Small intestine (tissue), 16 donors: ENCODE measurements at places on chromosomes 3 and 15. TPM values are rescaled to one million over a fixed set of nuclear protein-coding genes. Genes with fewer than 3 reads are reported as not detected.
A peak's percentile ranks its signal among the peaks of the same experiment; 100 is the strongest.

DNA sequence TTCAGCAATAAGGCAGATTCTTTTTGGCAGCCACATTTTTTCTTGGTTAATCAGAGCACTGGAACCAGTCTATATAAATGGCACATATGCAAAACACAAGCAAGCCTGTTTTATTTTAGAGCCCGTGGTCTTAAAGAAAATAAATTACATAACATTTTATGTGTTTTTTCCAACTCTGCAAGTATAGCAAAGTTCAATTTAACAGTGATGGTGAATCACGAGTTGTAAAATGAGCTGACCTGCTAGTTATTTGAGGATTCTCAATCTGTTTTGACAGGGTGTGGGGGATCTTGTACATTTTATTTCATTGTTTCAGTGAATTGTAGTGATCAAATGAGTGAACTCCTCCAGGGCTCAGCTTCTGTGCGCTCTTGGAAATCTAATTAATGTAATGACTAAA is 2.7 kb downstream of the ARHGEF26 start:
- H3K4me3 ChIP-seq, result no peak overlapping the region
- no peak for DNase-seq
- H3K27me3 ChIP-seq, result peaks cover 14% of the 10 kb centered on the region
- no peaks in the 10 kb centered on the region for H3K36me3 ChIP-seq

The TRIM59 gene
- polyA plus RNA-seq, result 0.67 TPM

The LOXL1 gene
- polyA plus RNA-seq, result 3.8 TPM

- no peak overlapping the region for H3K27ac ChIP-seq
- H3K4me3 ChIP-seq, result no peak overlapping the region
- no peaks in the 10 kb centered on the region for H3K27me3 ChIP-seq
Observed at GRCh38 chr3:15361494-15362214, 29.3 kb upstream of the SH3BP5 start.

GRCh38 chr3:111735243-111735758 is 123.8 kb upstream of the PHLDB2 start:
- H3K4me3 ChIP-seq, result no peak overlapping the region
- no peak overlapping the region for H3K27ac ChIP-seq
- H3K4me1 ChIP-seq, result peaks cover 2% of the 10 kb centered on the region
- DNase-seq, result peak; percentile 61

The ERC2 gene
- polyA plus RNA-seq, result 0.73 TPM

DNA sequence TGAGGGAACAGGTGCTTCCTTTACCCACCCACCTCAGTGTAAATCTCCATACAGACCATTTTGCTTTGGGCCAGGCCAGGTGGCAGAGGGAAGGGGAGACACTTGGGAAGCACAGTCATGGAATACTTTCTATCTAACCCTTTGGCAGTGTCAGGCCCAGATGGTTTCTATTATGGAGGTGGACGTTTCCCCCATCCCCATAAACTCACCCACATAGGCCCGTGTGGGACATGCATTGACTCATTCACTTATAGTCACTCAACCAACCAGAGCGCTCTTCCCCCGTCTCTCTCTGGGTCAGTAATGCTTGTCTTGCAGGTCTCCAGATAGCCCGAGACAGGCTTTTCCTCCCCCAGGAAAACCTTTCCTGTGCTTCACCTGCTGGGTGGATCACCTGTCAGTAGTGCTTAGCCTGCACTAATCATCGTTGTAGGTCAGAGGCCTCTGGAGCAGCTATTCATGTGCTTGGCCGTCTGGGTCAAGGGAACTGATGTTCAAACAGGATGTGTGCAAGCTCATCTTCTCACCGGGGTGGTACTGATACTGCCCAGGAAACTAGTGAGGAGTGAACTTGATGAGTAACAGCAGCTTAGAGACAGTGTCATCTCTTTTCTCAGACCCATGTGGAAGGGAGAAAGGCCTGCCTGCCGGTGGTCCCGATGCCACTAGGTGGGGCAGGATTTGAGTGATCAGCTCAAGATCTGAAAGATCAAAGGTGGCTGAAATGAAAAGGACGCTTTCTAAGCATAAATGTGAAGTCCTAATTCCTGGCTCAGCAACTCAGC is 67.1 kb downstream of the CEMIP start:
- no peak overlapping the region for H3K27ac ChIP-seq
- no peak for DNase-seq
- H3K4me3 ChIP-seq, result no peak overlapping the region
- no peaks in the 10 kb centered on the region for H3K36me3 ChIP-seq
- no peaks in the 10 kb centered on the region for H3K4me1 ChIP-seq

The ROPN1 gene
- not detected for polyA plus RNA-seq

GRCh38 chr3:11379238-11379823 is 107.1 kb downstream of the ATG7 start:
- H3K27me3 ChIP-seq, result no peaks in the 10 kb centered on the region
- peaks cover 2% of the 10 kb centered on the region for H3K36me3 ChIP-seq
- no peak overlapping the region for H3K27ac ChIP-seq
- no peak overlapping the region for H3K4me3 ChIP-seq
- peak; percentile 64 for DNase-seq

The CASR gene
- 0.22 TPM for polyA plus RNA-seq

The DUOXA1 gene
- 0.18 TPM for polyA plus RNA-seq

The MRPS25 gene
- 96.7 TPM for polyA plus RNA-seq

GRCh38 chr3:167209011-167209410 is 171.1 kb downstream of the ZBBX start:
- H3K27ac ChIP-seq, result no peak overlapping the region
- no peak overlapping the region for H3K4me3 ChIP-seq
- no peaks in the 10 kb centered on the region for H3K36me3 ChIP-seq
- DNase-seq, result no peak

DNA sequence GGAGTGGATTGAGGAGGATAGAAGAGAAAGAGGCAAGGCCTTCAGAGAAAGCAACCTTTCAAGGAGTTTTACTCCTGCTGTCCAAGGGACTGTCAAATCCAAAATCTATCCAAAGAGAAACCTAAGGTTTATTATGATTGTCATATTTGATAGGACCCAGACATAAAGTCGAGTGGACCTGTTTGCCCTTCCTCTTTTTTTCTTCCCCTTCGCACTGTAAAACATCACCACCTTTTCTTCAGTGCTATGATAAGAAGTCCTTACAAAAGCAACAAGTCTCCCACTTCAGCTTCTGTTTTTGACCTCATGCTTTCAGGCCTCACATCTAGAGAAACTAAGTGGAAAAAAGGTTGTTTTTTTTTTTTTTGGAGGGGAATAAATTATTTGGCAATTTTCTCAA is 73.0 kb downstream of the TRPC1 start:
- no peaks in the 10 kb centered on the region for H3K27me3 ChIP-seq
- no peak overlapping the region for H3K4me3 ChIP-seq
- no peaks in the 10 kb centered on the region for H3K36me3 ChIP-seq
- no peaks in the 10 kb centered on the region for H3K4me1 ChIP-seq
- no peak overlapping the region for H3K27ac ChIP-seq

- H3K4me1 ChIP-seq, result no peaks in the 10 kb centered on the region
- H3K27ac ChIP-seq, result no peak overlapping the region
- no peak overlapping the region for H3K4me3 ChIP-seq
- H3K27me3 ChIP-seq, result no peaks in the 10 kb centered on the region
Observed at GRCh38 chr3:194702545-194702944, 16.9 kb downstream of the FAM43A start.

- H3K27ac ChIP-seq, result no peak overlapping the region
- no peak overlapping the region for H3K4me3 ChIP-seq
- H3K36me3 ChIP-seq, result no peaks in the 10 kb centered on the region
- H3K4me1 ChIP-seq, result no peaks in the 10 kb centered on the region
- DNase-seq, result peak; percentile 48
Observed at GRCh38 chr3:99172736-99173657, 271.5 kb upstream of the DCBLD2 start.

DNA sequence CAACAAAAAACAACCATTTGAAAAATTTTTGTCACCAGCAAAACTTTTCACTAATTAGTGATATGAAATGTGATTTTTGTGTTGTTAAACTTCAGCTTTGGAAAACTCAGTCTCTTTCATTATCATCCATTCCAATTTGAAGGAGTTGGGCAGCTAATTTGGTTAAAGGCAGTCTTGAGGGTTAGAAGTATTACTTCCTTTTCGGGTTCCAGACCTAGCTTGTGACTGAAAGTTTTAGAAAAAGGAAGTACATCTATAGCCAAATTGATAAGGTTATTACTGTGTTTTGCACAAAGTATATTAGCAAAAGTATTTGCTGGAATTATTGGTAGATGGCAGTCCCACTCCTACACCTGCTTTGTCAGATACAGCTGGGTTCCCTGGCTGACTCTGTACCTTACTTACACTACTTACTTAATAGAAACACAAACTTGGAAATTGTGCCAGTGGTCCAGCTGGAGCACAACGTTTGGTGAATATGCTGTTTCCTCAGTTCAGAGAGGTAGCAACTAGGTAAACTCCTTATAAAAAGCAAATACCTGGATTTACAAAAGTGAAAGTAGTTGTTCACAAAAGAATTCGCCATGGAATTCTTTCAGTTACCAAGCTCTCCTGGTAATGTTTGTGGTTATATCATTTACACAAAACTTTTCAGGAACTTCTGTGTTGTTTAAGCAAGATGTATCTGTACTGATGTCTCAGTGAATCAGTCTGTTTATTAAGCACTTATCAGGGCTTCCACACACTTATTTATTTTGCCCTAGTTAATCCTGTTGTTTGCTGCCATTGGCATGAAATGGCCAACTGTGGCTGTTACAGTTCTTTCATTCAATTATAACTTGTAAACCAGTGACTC is 31.6 kb downstream of the TIPARP start:
- DNase-seq, result no peak
- H3K4me3 ChIP-seq, result no peak overlapping the region
- H3K4me1 ChIP-seq, result no peaks in the 10 kb centered on the region
- H3K27me3 ChIP-seq, result no peaks in the 10 kb centered on the region
- H3K27ac ChIP-seq, result no peak overlapping the region

The ZIC1 gene
- polyA plus RNA-seq, result not detected

DNA sequence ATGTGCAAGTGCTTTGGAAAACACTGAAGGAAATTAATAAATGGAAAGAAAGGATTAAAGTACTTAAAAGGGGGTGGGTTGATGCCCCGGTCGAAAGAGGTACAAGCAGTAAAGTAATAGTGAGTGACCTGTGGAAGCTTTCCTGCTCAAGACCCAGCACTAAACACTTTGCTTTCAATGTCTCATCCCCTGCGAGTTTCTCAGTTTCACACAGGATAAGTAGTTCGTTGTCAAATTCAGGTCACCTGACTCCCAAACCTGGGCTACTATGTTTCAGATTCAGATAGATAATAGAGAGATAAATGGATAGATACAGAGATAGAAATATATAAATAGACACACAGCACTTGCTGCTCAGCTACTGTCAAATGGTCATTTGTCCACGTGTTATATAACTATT is 19.6 kb downstream of the STAC start:
- H3K4me1 ChIP-seq, result no peaks in the 10 kb centered on the region
- DNase-seq, result no peak
- no peaks in the 10 kb centered on the region for H3K36me3 ChIP-seq
- H3K27me3 ChIP-seq, result no peaks in the 10 kb centered on the region

GRCh38 chr3:15631426-15632211 is 30.1 kb downstream of the BTD start:
- H3K27ac ChIP-seq, result no peak overlapping the region
- H3K4me3 ChIP-seq, result no peak overlapping the region
- DNase-seq, result no peak
- no peaks in the 10 kb centered on the region for H3K36me3 ChIP-seq
- peaks cover 2% of the 10 kb centered on the region for H3K4me1 ChIP-seq

DNA sequence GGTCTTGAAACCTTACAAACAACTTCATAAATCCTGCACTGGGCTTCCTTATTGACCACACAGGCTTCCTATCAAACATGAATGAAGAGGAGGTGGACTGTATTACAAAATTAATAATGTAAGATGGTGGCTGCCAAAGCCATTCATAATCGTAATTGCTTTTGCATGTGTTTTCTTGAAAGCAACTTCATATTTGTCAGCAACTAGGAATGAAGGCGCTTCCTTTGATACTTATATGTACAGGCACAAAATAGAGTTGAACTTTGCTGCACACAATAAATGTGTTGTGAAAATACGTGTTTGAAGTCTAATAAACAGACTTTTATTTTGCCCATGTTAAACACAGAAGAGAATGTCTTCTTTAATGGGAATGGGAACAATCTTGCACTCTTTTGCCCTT is 72.1 kb upstream of the OXTR start:
- H3K27ac ChIP-seq, result no peak overlapping the region
- no peak overlapping the region for H3K4me3 ChIP-seq
- H3K4me1 ChIP-seq, result no peaks in the 10 kb centered on the region
- H3K27me3 ChIP-seq, result no peaks in the 10 kb centered on the region

DNA sequence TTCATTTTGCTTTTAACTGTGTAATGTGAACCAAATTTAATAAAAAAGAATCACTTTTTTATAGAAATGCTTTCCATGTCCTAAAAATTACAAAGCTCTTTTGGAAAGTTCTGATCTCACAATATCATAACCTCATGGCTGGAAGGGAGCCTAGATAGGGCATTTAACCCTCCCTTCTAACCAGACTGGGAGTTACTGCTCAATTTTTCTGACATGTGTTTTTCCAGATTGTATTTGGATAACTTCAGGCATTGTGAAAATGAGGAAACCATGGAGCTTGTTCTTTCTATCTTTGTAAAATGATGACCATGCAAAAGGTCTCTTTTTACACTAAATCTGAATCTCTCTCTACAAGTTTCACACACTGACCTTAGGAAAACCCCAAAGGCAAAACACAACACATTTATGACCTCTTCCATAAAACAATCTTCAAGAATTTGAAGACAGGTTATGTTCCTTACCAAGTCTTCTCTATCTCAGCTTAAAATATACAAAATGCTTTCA is 508.8 kb downstream of the DIPK2A start:
- no peaks in the 10 kb centered on the region for H3K27me3 ChIP-seq
- no peaks in the 10 kb centered on the region for H3K4me1 ChIP-seq
- H3K36me3 ChIP-seq, result no peaks in the 10 kb centered on the region
- H3K27ac ChIP-seq, result no peak overlapping the region
- no peak for DNase-seq
- H3K4me3 ChIP-seq, result no peak overlapping the region

DNA sequence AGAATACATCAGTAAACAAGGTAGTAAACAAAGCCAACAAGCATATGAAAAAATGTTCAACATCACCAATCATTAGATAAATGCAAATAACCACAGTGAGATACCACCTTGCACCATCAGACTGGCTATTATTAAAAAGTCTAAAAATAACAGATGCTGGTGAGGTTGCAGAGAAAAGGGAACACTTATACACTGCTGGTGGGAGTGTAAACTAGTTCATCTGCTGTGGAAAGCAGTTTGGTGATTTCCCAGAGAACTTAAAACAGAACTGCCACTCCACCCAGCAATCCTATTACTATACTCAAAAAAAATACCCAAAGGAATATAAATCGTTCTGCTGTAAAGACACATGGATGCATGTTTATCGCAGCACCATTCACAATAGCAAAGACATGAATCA is 30.3 kb upstream of the ZBTB38 start:
- peaks cover 28% of the 10 kb centered on the region for H3K36me3 ChIP-seq
- no peak overlapping the region for H3K4me3 ChIP-seq
- DNase-seq, result no peak
- no peaks in the 10 kb centered on the region for H3K27me3 ChIP-seq
- H3K27ac ChIP-seq, result no peak overlapping the region

DNA sequence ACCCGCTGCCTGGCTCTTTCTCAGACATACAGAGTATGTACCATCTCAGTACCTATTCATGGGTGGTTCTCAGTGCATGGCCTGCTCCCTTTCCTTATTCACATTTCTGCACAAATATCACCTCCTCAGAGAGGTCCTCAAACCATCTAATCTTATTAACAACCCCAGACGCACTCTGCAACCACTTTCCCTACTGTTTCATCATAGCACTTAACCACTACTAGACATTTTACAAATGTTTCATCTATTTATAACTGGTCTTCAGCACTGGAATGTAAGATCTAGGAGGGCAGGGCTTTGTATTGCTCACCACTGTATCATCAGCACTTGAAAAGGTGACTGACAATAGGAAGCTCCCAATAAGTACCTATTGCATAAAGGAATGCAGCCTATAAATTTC is 45.1 kb downstream of the TNIK start:
- no peak overlapping the region for H3K27ac ChIP-seq
- no peaks in the 10 kb centered on the region for H3K27me3 ChIP-seq
- no peak overlapping the region for H3K4me3 ChIP-seq
- no peak for DNase-seq
- H3K36me3 ChIP-seq, result no peaks in the 10 kb centered on the region
- H3K4me1 ChIP-seq, result no peaks in the 10 kb centered on the region
